Renal cortex interstitium (tissue), 15 donors: ENCODE measurements at places on chromosomes 3 and 15.

DNA sequence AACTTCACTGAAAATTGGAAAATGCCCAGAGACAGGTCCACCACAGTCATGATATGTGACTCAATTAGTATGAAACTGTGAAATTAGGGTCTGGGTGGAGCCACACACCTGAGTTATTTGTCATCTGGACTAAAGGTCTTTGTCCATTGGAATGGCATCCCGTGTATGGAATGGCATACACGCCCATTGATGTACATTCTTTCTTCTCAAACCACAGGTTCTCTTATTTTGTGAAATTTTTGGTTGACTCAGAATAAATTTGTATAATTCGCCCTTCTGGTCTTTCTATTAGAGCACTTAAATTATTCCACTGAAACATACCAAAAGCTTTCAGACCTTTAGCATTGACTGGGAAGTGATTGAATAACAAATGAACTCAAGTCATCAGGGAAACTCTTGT, 66.8 kb upstream of the UBE2E1 start:
- no peak for DNase-seq

DNA sequence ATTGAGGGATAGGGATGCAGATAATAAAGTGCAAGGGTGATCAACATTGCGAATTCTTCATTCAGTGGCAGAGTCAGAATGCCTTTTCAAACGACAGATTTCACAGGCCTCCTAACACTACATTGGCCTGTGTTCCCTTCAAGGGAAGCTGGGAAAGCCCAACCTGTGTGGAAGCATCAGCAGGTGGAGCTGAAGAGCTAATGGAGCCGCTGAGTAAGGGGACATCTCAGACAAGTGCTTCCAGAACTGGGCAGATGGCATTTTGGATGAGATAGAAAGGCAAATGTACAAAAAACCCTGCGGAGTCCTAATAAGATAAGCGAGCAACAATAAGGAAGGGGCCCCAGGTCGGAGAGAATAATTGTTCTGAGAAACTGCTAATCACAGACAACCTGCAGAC, 8.5 kb upstream of the SLC24A5 start:
- DNase-seq: no peak

- DNase-seq: no peak
Observed at GRCh38 chr3:52234516-52235447, 4.2 kb downstream of the TWF2 start.

DNA sequence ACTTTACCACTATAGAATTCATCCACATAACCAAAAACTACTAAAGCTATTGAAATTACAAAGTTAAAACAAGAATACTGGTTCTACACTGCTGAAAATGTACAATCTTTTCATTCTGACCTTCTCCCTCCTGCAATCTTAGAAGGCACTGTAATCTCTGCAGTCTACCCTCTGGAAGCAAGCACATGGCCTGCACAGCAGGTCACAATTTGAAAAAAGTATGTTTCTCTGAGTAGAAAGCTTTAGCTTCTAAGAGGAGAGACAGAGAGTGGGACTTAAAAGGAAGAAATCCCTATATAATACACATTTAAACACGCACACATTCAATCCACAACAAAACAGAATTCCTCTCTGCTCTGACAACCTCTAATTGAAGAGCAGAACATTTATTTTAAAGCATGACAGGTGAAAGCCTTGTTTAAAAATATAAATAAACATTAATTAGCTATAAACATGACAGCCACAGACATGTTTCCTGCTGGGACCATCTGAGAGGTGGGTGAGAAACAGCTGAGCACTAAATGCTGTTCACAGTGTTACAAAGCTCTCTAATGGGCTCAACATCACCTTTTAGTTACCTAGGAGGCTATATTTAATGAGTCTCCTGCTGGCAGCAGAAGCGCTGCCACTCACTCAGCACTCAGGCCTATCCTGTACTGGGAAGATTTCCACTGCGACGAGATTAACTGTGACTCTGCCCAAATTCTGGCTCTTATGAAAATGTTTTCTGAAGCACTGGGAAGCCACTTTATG, 447.4 kb downstream of the AGBL1 start:
- DNase-seq: no peak

GRCh38 chr3:10373686-10374261, 52.9 kb upstream of the SEC13 start:
- no peak for DNase-seq

- no peak for DNase-seq
Observed at GRCh38 chr3:152209776-152210175, 59.0 kb upstream of the MBNL1 start.

GRCh38 chr15:65372787-65373067, 5.1 kb downstream of the IGDCC3 start:
- DNase-seq: no peak

- DNase-seq: no peak
Observed at GRCh38 chr15:45114751-45115085, 592 bp downstream of the DUOXA2 start.

DNA sequence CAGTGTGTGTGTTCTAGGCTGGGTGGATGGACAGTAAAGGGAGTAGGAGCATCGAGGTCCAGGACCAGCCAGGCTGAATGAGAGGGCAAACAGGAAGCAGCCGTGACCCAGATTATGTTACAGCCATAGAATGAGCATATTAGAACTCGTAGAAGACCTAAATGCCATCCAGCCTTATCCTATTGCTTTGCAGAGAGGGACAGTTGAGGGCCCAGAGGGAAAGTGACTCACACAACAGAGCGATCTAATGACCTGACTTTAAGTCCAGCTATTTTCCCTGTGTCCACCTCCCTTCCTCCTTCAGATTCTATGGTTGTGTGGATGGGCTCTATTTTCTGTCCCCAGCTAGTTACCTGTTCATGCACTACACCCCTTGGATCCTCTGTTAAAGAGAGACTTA, 634.1 kb upstream of the TBL1XR1 start:
- no peak for DNase-seq

GRCh38 chr15:74203914-74204431, 1.4 kb upstream of the STRA6 start:
- no peak for DNase-seq

DNA sequence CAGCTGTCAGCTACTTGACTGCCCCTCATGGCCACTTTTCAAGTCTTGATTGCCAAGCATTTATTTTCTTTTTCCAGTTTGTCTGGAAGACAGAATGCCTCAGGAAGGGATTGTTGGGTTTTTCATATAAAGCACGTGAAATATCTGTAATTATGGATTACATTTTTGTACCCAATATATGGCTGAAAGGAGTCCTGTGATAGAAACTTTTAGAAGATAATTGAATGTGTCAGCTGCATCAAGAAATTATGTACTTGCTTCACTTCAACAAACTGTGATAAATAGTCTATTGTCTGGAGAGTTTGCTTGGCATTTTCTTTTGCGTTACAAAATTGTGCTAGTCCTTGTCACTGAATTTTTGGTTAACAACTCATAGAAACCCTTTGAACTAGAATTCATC, 247.9 kb upstream of the SLCO3A1 start:
- DNase-seq: no peak

DNA sequence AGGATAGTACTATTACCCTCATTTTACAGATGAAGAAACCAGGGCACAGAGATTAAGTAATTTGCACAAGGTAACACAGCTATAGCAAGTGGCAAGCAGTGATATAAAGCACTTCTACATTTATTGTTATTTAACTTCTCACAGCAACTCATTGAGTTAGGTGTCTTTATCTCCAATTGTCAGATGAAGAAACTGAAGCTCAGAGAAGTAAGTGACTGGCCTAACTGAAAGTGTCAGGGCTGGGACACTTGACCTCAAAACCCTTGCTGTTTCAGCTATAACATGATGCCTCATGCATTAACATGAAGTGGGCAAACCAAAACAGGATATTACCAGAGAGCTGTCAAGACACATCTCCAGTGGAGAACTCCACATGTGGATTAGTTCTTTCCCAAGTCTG, 65.8 kb upstream of the LEKR1 start:
- DNase-seq: no peak

- no peak for DNase-seq
Observed at GRCh38 chr15:74461847-74462511, 1.0 kb upstream of the UBL7 start.

- no peak for DNase-seq
Observed at GRCh38 chr3:150077107-150077506, 106.4 kb upstream of the PFN2 start.

DNA sequence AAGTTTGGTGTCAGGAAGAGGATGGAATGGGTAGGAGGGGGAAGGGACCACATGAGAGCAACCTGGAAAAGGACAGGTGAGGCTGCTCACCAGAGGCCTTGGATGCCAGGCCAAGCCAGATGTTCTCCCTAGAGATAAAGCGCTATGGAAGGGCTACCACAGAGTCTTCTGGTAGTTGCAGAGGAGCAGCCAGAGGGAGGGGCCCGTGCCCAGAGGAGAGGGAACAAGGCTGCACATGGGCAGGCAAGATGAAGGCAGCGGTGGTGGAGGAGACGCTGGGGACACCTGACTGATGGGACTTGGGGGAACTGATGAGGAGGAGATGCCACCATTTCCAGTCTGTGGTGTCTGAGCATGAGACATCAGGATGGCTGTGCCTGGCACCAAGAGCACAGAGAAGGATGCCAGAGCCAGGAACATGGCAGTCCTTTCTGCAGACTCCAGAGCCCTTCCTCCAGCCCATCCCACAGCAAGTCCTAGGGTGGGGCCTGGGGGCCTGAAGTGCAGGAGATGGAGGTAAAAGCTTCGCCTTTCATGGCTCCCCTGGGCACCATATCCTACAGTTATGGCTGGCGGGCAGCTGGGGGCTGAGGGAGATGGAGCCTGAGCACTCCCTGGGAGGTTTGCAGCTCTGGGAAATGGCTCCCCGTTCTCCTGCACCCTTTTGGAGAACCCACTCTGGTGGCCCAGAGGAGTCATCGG, 103.0 kb downstream of the ETFA start:
- DNase-seq: no peak

DNA sequence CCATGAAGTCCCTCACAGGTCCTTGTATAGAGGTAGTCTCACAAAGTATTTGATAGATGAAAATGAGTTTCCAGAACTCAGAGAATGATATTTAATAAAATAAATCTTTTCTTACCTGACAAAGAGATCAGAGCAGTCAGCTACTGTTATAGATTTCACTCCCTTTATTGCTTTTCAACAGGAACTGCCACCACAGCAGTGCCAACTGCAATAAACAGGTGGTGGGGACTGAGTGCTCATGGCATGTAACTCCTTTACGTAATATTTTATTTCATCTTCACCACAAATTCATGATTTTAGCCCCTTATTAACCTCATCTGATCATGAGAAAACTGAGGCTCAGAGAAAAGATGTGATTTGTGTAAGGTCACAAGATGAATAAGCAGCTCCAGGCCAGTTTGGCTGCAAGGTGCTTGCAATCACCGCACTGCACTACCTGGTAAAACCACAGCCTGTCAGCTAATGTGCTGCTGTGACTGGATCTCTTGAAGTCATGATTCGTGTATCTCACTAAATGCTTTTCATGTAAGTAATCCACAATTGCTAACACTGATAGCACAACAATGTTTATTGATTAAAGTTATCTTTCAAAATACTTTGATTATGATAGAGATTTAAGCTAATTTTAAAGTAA, 78.8 kb downstream of the WNT5A start:
- no peak for DNase-seq

- no peak for DNase-seq
Observed at GRCh38 chr15:78045189-78045588, 32.3 kb downstream of the TBC1D2B start.

- no peak for DNase-seq
Observed at GRCh38 chr3:8884630-8885290, 78.5 kb downstream of the RAD18 start.

DNA sequence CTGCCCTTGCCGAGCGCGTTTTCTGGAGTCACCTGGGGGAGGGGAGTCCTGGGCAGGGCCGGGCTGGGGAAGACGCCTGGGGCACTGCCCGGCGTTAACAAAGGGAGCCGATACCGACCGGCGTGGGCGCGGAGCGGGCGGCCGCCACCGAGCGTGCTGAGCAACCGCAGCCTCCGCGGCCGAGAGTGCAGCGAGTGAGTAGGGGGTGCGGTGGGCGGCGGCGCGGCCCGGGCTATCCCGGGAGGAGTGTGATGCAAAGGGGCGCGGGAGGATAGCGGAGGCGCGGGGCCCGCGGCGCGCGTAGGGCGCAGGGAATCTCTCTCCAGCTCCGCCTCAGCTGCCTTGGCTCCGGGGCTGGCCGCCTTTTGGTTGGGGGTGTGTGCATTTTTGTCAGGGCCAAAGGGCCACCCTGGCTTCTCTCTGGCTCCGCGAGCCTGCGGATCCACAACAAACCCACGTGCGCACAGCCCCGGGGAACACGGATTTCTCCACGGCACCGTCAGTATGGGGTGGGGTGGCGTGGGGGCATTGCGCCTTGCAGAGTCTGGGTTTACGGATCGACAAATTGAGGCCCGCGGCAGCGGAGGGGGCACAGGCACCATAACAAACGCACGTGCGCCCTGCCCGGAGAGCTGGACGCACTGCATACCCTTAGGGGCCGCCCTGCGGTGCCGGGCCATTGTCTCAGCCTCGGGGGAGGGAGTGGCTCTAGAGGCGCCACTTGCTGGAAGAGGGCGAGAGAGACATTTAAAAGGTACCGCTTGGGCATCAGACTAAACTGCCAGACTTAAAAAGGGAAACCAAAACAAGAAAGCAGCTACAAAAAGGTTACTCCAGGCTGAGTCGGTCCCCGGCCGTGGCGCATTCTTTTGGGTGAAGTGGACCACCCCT, 560 bp downstream of the ST6GAL1 start:
- no peak for DNase-seq

DNA sequence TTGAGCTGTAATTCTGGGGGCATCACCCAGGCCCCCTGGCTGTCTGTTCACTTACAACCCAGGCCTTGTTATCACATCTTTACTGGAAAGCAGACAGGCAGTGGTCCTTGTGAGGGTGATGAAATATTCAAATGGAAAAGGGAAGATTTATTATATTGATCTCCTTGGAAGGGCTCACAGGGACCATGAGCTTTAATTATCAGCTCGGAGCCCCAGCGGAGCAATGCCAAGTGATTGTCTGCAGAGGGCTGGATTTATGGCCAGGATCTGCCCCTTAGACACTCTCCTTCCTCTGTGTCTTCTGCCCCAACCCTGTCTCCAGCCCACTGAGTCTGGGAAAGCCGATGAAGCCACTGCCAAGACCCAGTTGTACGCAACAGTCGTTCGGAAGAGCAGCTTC, 31.9 kb downstream of the CCDC33 start:
- DNase-seq: no peak

DNA sequence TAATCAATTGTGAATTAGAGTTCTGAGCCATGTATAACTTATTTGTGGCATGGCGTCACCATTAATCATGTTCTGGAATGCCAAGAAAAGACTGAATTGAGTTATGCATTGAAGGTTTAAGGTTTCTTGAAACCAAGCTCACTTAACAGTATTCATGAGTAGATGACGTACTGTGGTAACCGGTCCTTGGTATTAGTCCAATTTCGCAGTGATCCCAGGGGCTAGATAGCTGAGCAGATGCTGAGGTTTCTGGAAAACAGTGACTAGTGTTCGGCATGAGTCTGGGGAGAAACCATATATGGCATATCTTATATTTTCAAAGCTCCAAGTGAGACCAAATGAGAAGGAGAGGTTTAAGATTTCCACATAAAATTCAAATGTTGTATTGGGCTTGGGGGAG, 218.3 kb upstream of the LYSMD4 start:
- no peak for DNase-seq
